ENCODE measurements at places on chromosomes 13 and 19.

GRCh38 chr13:49791315-49791710 is 1.2 kb downstream of the KPNA3 start:
- DNase-seq = no peak

GRCh38 chr13:49536144-49536873 is 40.6 kb downstream of the PHF11 start:
- no peak for DNase-seq

- DNase-seq = no peak
These were observed 36.6 kb downstream of the CYP4F22 start for GRCh38 chr19:15544970-15545369.

GRCh38 chr19:14343286-14343685 is 38.0 kb upstream of the ADGRE5 start:
- DNase-seq = no peak

DNA sequence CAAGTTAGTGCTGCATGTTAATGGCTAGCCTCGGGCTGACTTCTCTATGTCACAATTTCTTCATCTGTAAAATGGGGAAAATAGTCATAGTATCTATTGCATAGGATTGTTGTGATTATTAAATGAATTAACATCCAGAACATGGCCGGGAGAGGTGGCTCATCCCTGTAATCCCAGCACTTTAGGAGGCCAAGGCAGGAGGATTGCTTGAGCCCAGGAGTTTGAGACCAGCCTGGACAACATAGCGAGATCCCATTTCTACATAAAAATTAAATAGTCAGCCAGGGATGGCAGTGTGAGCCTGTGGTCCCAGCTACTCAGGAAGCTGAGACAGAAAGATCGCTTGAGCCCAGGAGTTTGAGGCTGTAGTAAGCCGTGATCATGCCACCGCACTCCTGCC is 21.8 kb upstream of the FBL start:
- DNase-seq = no peak

DNA sequence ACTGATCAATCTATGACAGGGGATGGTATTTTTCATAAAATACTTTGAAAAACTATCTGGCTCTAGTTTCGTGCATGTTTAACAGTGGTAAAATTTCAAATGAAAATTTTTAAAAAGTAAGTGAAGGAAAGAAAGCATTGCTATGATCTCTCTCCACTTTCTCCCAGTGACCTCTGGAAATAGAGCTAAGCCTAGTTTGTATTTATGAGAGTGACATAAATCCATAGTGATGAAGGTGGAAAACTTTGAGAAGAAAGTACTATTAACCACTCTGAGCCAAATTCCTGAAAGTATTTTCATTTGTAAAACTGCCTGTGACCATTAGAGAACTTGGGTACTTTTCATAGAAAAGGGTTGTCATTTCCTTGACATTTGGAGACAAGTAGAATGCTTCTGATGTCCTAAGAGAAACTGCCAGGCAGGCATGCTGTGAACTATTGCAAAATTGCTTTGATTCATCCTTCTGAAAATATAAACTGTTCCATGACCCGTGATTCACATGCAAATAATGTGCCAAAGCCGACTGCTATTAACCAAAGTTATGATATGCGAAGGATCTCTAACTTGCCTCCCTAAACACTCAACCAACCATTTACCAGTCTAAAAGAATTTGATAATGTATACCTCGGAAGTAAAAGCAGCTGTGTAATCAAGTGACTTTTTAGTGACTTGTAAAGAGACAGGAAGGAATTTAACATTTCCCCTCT is 133.2 kb downstream of the VWA8 start:
- DNase-seq = no peak
